ENCODE measurements at places on chromosomes 16 and 17. TPM values are rescaled to one million over a fixed set of nuclear protein-coding genes. Genes with fewer than 3 reads are reported as not detected.

The CHRNE gene
- 1.3 TPM for total RNA-seq

The STX1B gene
- total RNA-seq, result 2.3 TPM

The NPTX1 gene
- total RNA-seq, result 0.67 TPM

The WRAP53 gene
- total RNA-seq, result 14.6 TPM

The LPO gene
- total RNA-seq, result not detected

The UBTF gene
- total RNA-seq, result 162 TPM

The CDRT4 gene
- total RNA-seq, result 6.8 TPM

The TMEM100 gene
- total RNA-seq, result not detected

The NXN gene
- 0.56 TPM for total RNA-seq

The FN3K gene
- 3.2 TPM for total RNA-seq

The ANKFN1 gene
- total RNA-seq, result not detected

The KRTAP9-8 gene
- total RNA-seq, result not detected

The ABCA9 gene
- total RNA-seq, result 0.06 TPM

The GPS2 gene
- 126 TPM for total RNA-seq

The CCL17 gene
- 1.2 TPM for total RNA-seq

The KRT40 gene
- not detected for total RNA-seq

The CEP131 gene
- total RNA-seq, result 14.1 TPM

The PHOSPHO1 gene
- total RNA-seq, result not detected

The CORO1A gene
- 1,114 TPM for total RNA-seq

The CCL4L2 gene
- 1.2 TPM for total RNA-seq

The SEPTIN12 gene
- not detected for total RNA-seq

The HAP1 gene
- total RNA-seq, result 0.53 TPM

The AIPL1 gene
- not detected for total RNA-seq

The CYGB gene
- total RNA-seq, result 0.68 TPM

The TRPV2 gene
- total RNA-seq, result 125 TPM

The KRTAP1-1 gene
- not detected for total RNA-seq

The SMPD3 gene
- total RNA-seq, result 1.5 TPM

The RPL27 gene
- 1,790 TPM for total RNA-seq

The TNFRSF13B gene
- not detected for total RNA-seq

The ZNF174 gene
- total RNA-seq, result 6.4 TPM

The MT1H gene
- total RNA-seq, result not detected

The SYCE1L gene
- 16.7 TPM for total RNA-seq

The GPR139 gene
- total RNA-seq, result not detected

The C1QL1 gene
- not detected for total RNA-seq

The ZFP3 gene
- 8.5 TPM for total RNA-seq

The SBK1 gene
- 23.4 TPM for total RNA-seq

The SPNS2 gene
- 0.44 TPM for total RNA-seq

The UMOD gene
- total RNA-seq, result not detected

The TMED6 gene
- total RNA-seq, result 3.1 TPM

The PRAC2 gene
- total RNA-seq, result not detected

The PPP1R27 gene
- not detected for total RNA-seq

The CRYBA1 gene
- not detected for total RNA-seq

The PIPOX gene
- total RNA-seq, result 5.1 TPM

The HNF1B gene
- 0.10 TPM for total RNA-seq

The P2RX1 gene
- total RNA-seq, result 0.95 TPM

The SSTR5 gene
- total RNA-seq, result not detected

The ARHGDIA gene
- total RNA-seq, result 577 TPM

The EVI2B gene
- total RNA-seq, result 107 TPM

The BICDL2 gene
- total RNA-seq, result 0.13 TPM

The TBC1D3I gene
- 1.1 TPM for total RNA-seq

The GP1BA gene
- not detected for total RNA-seq

The PSMD11 gene
- total RNA-seq, result 64.3 TPM

The HBA2 gene
- total RNA-seq, result not detected

The RDM1 gene
- total RNA-seq, result 1.5 TPM

The TBX21 gene
- 7.9 TPM for total RNA-seq

The TMEM92 gene
- total RNA-seq, result not detected

The ELMO3 gene
- 3.8 TPM for total RNA-seq

The CD300LG gene
- total RNA-seq, result not detected

The TMEM235 gene
- total RNA-seq, result not detected

All from T-cell (primary cell).